ENCODE measurements at places on chromosomes 4 and X.

DNA sequence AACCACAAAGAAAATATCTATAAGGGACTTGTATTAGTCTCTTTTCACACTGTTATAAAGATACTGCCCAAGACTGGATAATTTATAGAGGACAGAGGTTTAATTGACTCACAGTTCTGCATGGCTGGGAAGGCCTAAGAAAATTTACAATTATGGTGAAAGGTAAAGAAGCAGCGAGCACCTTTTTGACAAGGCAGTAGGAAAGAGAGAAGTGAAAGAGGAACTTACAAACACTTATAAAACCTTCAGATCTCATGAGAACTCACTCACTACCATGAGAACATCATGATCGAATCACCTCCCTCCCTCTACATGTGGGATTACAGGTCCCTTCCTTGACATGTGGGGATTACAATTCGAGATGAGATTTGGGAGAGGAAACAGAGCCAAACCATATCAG lies 856.0 kb downstream of the TRAM1L1 start:
- no peak for DNase-seq

DNA sequence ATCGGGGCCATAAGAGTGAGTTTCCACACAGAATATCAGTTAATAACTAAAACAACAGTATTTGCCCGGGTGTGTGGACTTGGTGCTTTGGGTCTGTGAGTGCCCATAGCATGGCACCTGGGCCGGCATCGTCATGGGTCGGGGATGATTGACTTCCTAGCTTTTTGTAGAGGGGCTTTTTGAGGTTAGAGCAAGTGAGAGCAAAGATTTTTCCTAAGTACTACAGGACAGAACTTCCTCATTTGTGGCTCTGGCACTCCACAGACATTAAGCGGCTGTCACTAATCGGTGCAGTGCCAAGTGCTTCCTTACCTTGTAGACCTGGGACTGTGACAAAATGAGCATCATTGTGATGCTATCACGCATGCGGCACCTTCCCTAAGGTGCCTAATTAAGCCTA lies 81.0 kb downstream of the SHROOM2 start:
- DNase-seq, result no peak

GRCh38 chr4:85125688-85126087 lies 159.2 kb upstream of the WDFY3 start:
- no peak for DNase-seq

DNA sequence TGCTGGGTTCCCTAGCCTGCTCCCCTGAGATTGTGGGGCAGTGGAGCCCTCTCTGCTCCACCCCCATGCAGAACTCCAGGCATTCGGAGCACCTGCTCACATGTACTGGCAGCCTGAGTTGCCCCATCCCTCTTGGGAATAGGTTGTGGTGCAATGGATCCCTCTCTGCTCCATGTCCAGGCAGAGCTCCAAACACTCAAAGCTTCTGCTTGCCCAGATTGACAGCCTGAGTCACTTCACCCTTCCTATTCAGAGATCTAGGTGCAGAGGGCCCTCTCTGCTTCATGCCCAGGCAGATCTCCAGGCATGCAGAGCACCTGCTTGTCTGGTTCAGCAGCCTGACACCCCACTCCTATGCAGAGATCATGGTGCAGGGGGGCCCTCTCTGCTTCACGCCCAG lies 18.6 kb upstream of the TEX13B start:
- peak; percentile 93 for DNase-seq

DNA sequence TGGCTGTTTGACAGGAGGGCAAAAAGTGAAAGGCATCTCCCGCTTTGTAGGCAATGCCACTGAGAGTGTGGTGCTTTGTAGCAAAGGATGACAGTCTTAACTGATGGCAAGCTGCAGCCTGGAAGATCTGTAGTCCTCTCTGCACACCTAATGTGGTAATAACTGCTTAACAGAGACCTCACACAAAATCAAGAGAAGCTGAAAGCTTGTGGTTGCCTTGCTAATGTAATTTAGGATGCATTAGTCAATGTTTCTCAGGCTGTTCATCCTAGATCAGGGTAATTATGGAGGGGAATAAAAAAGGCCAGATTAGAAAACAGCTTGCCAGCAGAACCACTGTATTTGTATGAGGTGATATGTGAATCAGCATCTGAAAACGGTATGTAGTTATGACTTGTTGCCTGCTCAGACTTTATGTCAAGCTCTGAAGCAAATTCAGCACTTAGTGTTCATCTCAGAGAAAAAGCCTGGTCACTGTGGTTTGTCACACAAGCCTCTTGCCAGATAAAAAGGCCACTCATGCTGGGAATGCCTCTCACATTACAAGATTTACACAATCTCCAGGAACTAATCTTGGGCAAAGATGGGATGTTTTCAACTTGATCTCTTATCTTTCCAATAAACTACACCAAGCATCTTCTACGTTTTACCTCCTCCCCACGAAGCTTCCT lies 130.8 kb downstream of the ENOX2 start:
- no peak for DNase-seq

GRCh38 chr4:154164931-154165839 lies 326.4 kb downstream of the DCHS2 start:
- DNase-seq, result no peak

DNA sequence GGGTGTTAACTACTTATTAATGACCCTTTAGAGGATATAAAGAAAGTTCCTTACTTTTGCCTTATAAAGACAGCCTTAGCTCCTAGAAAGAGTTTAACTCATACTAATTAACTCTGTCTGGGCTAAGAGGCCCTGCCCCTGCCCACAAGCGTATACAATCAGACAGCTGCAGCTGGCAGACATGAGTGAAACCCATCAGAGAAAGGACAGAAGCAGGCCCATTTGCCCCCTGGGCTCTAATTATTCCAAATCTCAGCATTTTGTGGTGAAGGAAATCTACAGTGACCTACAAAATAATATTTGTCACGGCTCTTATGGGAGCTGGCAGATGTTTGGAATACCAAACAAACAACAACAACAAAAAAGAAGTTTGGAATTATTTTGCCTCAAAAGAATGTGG lies 71.8 kb downstream of the CHRDL1 start:
- DNase-seq, result no peak

DNA sequence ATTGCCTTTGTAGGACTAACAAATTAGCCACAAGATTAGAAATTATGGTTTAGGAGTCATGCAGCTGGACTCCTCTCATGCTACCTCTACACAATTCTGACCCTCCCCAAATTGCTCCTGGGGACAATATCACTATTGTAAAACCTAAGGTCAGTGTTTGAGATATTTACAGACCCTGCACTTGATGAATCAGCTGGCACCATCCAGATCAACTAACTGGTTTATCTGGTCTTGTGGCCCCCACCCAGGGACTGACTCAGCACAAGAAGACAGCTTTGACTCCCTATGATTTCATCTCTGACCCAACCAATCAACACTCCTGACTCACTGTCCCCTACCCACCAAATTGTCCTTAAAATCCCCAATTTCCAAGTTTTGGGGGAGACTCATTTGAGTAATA lies 192.4 kb downstream of the STPG2 start:
- DNase-seq, result no peak

DNA sequence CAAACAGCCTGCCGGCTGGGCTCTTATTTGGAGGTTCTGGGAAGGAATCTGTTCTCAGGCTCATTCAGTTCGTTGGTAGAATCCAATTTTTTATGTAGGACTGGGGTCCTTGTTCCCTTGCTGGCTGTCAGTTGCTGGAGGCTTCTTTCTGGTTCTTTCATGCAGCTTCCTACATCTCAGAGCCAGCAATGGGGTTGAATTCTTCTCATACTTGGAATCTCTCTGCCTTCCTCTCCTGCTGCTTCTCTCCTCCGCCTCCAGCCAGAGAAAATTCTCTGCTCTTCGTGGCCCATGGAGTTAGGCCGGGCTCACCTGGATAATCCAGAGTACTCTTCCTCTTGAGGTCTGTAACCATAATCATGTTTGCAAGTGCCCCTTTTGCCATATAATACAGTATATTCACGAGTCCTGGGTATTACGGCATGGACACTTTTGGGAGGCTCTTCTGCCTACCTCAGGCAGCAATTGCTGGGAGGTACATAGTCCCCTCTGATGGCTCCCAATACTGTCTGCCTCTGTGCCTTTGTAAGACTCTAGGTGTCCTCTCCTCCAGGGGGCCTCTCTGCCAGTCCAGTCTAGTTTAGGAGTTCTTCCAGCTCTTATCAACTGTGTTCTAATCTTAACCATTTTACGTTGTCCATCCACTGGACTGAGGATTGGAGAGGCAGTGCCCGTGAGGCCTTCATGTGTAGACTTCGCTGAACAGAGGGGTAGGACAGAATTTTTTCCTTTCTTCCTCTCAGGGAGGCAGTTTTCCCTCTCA lies 2.2 kb downstream of the TRMT44 start:
- no peak for DNase-seq

- no peak for DNase-seq
These were observed 33.4 kb downstream of the PHOX2B start for GRCh38 chr4:41715155-41715554.

DNA sequence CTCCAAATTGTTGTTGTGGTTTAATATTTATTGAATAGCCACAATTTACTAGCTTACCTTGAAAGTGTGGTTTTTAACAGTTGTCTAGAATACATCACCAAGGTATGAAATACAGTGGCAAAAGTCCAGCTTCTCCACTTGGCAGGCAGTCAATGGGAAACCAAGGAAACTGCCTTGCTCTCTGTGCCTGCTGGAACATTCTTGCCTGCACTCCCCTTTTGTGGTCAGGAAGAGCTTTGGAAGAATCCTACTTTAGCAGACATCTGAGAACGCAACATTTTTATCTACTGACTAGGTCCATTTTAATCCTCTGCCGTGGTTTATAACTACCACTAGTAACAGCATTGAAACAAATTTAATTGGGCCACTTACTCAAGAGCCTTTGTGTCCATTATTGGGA lies 64.5 kb downstream of the TENM3 start:
- DNase-seq, result no peak

- no peak for DNase-seq
These were observed 196.9 kb downstream of the ANAPC10 start for GRCh38 chr4:144901141-144901540.

DNA sequence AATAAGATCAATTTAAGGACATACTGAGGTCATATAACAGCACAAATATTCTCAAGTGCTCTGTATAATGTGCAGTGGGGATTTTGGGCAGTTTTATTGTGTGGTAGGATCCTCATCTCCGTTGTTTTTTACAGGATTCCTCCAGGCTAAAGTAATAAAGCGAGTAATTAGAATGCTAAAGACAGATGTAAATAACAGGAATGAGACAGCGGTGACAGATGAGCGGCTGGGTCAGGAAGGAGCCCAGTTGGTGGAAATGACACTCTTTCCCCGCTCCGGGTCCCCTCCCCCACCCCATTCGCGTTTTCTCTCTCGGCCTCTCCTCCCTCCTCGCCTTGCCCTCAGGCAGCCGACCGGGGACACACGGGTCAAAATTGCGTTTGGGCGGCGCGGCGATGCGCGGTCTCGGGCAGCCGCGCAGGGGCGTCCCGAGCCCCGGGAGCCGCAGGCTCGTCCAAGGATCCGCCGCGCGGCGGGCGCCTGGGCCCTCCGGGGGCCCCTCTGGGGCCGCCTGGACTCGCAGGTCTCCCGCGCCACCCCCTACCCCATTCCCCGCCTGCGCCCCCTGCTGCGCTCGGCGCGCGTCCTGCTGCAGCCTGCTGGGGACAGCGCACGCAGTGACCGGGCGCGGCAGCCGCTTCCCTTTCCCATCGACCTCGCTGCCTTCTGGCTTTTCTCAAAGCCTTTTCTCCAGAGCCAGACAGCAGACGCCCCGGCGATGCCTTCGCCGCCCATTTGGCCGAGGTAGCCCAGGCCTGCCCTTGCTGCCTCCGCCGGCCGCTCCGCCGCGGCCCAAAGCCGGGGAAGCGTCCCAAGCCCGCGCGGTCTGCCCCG lies 16.2 kb downstream of the POU4F2 start:
- DNase-seq, result no peak

DNA sequence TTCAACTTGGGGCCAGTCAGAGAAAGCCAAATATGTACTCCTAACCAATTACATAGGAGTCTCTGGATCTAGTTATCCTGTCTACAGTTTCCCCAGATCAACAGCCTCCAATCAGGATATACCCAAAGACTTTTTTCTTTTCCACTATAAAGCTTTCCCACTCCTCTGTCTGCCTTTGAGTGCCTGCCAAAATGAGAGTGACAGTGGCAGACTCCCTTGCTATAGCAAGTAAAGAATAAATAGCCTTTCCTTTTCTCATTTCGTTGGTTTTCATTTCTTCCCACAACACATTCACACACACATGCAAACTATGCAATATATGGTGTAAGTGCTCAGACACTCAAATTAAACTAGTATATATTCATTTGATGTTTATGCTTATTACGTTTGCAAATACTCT lies 302.4 kb upstream of the TACR3 start:
- no peak for DNase-seq

DNA sequence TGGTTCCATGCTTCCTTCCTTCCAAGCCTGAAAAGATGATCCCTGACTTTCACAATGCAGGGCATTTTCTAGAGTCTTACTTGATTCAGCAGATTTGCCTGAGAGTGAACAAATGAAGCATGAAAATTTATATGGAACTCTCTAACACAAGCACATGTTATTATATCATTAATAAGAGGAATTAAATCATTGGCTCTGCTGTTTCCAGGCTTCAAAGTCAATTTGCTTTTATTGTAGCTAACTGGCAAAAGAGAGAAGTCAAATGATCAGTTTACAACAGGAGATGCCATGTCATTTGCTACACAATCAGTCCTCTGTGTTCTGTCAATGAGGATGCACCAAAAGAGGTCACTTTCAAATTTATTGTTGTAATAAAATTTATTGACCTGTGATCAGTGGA lies 101.5 kb upstream of the UGT8 start:
- no peak for DNase-seq

DNA sequence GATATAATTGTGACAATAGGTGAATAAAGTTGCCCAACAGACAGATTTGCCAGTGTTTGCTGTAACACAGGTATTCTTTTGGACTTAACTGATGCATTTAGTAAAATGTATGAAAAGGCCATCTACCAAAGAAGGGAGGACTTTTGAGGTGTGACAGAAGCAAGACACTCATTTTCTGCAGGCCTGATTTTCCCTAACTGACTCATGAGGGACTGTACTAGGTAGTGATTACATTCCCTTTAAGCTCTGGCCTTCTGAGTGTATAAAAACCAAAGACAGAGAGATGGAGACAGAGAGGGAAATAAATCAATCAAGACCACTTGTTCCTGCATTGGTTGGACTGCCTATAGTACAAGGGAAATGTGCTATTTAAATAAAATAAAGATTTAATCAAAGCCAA lies 150.8 kb upstream of the GALNT7 start:
- no peak for DNase-seq

GRCh38 chr4:116126794-116127193 lies 958.6 kb downstream of the TRAM1L1 start:
- no peak for DNase-seq

GRCh38 chrX:42943051-42943974 lies 165.3 kb upstream of the PPP1R2C start:
- DNase-seq, result no peak

GRCh38 chrX:2497961-2498780 lies 2.6 kb downstream of the DHRSX start:
- no peak for DNase-seq

GRCh38 chr4:6657242-6658208 lies 17.0 kb downstream of the MRFAP1 start:
- DNase-seq, result no peak

- DNase-seq, result no peak
These were observed 77.9 kb downstream of the CEP135 start for GRCh38 chr4:56026596-56026995.

GRCh38 chr4:3255611-3256186 lies 6.7 kb downstream of the MSANTD1 start:
- no peak for DNase-seq
